Stimulated activated CD4-positive, alpha-beta T cell treated with anti-CD3 and anti-CD28 coated beads, TNF-alpha, amount 100 ng/mL, for 1 hour (primary cell): ENCODE measurements at places on chromosomes 1 and 21.

GRCh38 chr1:10287023-10287645, 76.8 kb downstream of the KIF1B start:
- no peak for DNase-seq

DNA sequence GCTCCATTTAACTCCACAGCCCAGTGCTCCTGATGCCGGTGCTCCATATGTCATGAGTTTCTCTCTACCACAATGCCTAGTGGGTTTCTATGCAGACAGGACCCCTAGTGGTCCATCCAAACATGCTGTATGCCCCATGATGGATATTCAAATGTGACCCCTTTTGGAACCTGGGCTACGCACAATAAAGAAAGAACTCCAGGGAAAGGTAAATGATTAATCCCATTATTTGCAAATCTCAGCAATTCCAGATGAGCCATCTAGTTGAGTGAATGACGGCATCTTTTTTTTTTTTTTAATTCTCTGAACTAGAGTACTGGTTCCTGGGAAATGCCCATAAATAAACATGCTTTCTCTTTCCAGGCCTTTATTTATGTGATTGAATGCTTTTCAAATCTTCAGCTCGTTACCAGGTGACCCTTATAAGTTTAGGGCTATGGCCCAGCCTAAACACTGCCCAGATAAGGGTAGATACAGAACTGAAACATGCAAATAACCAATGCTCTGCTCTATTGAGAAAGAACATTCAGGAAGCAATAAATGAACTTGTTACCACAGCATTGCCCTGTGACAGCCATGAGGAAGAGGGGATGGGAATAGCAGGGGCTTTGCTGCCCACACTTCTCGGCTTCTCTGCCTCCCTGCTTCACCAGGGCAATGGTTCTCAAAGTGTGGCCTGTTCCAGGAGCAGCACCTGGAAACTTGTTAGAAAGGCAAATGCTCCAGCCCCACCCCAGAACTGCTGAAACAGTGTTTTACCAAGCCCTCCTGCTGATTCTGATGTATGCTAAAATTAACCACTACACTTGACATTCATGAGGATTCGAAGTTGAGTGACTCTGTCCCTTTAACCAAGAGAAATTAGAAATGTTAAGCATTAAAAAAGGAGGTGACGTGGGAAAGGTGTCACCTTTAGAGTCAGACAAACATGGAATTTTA, 151.7 kb downstream of the SEC16B start:
- DNase-seq, result no peak

DNA sequence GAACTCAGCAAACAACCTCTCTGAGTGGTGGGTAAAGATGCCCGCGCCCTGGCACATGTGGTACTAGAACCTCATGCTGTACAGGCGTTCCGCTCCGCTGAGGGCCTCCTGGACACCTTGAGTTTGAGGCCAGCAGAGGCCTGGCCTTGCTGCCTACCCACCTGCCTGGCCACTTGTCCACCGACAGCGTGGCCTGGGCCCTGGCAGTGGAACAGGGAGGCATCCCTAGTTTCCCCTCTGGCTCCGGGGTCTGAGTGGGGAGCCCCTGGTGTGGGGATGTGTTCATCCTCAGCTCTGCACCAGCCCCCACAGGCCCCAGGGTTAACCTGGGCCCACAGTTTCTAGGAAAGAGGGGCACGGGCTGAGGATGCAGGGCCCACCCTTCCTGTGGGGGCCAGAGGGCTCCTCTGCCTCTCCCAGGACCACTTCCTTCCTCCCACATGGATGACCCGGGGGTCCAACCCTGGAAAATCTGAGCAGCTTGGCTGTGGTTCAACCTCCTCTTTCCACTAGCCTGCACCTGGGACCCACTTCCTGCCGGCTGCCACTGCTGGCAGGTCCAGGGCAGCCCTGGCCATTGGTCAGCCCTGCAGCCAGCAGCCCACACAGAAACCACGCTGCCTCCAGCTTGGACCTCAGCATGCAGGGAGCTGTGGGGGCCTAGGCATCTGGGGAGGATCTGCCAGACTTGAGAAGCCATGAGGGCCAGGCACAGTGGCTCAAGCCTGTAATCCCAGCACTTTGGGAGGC, 53.3 kb upstream of the COL18A1 start:
- no peak for DNase-seq

DNA sequence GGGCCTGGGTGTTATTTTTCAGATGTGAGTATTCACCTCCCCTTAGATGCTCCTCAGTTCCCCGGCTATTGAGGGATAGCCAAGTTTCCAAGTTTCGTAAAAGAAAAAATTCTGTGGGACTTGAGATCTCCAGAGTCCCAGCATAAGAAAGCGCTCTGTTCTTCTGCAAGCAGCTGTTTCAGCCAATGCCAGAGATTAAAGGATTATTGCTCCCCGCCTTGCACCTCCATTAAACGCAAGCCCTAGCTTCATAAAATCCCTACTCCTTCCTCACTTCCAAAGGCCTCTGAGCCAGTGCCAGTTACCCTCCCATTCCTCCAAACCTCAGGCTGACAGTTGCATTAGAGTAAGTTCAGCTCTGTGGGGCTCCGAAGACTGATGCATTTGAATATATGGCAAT, 56.4 kb downstream of the CHIA start:
- DNase-seq, result no peak

DNA sequence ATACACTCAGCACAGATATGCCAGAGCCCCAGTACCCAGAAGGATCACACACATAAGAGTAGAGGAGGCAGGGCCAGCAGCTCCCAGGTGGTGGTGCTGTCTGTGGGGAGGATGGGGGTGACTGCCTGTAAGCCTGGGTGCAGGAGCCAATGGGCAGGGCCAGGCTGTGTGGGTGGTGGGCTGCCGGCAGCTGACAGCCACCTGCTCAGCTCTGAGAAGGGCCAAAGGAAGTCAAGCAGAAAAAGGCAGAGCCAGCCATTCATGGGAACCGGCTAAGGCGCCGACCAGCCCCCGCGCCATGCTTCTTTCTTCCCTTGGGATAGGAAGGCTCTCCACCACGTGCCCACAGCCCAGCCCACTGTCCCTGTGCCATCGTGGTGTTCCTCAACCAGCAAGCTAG, 14.1 kb downstream of the PIK3C2B start:
- no peak for DNase-seq

DNA sequence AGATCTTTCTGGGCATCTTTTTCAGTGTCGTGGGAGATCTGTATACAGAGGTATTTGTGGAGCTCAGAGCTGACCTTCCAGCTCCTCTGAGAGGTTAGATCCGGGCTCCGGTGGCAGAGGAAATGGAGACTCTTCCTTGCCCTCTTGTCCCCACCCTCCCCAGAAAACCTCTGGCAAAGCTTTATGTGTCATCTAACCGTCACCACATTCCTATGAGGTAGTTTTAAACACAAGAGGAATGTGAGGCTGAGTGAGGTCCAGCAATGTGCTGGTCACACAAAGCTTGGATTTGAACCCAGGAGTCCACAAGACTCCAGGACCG, 1.2 kb downstream of the CD160 start:
- DNase-seq, result no peak

DNA sequence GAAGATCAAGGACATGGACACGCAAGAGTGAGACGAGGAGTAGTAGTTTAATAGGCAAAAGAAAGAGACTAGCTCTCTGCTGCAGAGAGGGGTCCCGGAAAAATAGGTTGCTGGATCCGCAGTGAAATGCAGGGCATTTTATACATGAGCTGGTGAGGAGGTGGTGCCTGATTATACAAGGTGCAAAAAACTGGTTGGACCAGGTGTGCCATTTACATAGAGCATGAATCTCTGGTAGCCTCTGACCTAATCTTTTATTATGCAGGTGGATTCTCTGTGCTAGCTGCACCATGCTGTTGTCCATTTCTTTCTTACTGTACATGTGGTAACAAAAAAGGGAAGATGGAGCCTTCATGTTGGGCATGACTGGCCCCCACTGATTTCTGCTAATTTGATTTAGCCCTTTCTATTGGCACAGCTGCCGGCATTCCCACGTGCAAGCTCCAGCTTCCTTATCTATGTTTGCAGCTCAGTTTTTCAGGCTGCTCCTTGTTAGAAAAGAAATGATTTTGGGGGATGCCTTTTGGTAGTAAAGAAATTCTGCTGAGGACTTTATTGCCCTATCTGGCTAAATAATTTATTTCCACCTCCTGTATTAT, 548.1 kb downstream of the BRINP3 start:
- DNase-seq, result no peak

- no peak for DNase-seq
These were observed 366.5 kb downstream of the SIPA1L2 start for GRCh38 chr1:232263452-232263851.

DNA sequence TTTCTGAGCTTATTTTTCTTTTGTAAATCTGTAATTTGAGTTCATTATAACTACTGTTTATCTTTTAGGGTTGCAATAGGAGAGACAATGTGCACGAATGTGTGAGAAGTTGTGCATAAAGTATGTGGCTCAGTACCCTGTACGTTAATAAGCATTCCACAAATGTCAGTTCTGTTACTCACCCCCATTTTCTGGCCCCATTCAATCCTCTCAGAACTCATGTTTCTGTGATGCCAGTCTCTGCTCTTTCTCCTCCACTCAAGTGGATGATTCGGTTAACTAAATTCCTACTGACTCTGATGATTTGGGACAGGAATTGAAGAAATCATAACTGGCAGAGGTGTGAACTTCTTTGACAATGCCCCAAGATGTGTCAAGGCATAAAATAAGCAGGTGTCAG, 10.2 kb upstream of the DMRTB1 start:
- no peak for DNase-seq

GRCh38 chr1:26145960-26146294, 13.0 kb upstream of the FAM110D start:
- DNase-seq, result no peak

DNA sequence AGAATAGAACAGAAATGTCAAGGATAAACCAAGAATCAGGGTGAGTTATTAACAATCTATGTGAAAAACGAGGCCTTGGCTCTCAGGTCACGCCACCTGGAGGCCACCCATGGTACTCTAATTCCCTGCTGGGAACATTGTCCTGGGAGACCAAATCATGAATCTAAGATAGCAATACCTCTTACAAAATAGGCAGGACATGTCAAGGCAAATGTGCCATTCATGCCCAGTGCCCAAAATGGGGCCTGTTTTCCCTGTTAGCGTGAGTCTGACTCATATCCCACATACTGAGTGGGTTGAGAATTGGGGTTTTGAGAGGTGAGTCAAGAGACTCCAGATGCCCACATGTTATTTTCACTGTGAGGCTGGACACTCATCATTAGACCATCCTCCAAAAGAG, 380.8 kb downstream of the HHIPL2 start:
- DNase-seq, result no peak

DNA sequence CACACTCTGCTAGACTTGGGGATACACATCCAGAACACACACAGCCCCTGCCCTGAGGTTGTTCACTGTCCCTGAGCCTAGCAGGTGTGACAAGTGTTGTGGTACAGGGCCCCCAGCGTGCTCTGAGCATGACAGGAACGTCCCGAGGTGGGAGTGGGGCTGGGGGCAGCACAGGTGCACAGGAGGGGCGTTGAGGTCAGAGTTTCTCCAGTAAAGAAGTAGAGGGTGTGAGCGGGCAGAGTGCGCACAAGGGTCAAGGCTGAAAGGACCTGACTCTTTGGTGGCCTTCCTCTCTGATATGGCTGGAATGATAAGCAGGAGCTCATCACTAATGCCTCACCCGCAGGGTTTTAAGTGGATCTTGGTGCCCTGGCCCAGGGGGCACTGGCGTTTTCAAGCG, 1.3 kb upstream of the FALEC start:
- DNase-seq, result no peak

DNA sequence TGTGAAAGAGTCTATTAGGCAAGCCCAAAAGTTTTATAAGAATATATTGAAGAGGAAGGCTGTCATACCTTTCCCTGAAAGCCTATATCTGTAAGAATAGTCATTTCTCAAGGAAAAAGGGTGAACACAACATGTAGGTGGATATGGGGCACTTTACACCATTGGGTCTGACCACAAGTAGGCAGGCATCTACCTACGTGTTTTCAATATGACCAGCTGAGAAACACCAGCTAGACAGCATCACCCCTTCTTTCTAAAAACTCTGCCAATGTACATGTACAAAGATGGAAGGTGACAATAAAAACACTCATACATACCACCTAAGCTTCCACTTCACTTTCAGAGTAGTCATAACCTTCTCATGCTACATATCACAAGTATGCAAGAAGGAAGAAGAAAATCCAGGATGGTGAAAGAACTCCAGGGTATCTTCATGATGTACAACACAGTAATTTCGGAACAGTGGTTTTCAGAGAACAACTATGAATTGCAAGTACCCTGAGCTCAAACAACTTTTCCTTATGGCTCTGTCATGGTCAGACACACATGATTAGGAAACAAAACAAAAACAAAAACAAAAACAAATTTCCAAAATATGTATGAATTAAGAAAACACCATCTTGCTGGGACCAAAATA, 98.5 kb upstream of the ADGRL2 start:
- DNase-seq, result no peak

DNA sequence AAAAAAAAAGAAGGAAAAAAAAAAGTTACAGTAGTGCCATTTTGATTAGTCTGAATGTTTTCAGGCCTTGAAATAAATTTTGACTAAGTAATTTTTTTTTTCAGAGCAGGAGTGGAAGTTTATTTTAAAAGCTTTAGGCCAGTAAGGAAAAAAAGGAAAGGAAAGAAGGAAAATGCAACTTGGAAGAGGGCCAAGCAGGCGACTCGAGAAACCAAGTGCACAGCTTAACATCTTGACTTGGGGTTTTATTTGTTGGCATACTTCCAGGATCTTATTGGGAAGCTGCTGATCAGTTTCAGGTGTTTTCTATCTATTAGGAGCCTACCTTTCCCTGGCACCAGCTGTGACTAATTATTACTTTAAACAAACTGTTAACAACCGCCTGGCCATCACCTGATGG, 41.7 kb downstream of the ATF3 start:
- no peak for DNase-seq

DNA sequence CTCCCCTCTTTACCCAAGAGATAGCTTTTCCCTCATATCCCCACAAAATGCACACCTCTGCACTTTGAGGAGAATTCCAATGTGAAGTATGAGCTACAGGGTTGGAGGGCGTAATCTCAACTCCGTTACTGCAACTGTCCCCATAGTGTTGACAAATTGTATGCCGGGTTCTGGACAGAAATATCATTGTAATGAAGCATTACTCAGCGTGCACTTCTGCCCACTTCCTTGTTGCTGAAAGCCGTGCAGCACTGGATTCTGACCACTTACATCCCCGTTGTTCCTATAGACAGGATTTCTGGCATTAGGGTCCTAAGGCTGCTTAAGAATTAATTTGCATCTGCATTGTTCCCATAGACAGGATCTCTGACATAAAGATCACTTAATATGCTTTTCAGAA, 205.6 kb downstream of the RHOU start:
- no peak for DNase-seq

DNA sequence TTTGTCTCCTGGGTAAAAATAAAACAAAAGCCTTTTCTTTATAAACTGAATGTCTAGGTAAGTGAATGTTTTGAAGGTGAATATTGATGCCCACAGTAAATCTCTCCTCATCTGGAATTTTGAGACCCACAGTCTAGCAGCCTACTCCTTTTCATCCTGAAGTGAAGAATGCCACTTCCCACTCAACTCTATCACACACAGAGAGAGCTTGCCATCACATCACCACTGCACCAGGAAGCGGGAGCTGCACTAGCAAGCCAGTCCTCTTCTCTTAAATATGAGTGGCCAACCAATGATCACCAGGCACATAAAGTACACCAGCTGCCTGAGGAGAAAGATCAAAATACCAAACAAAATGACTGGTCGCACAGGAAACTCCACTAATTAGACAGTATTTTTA, 140.8 kb downstream of the MRPL39 start:
- DNase-seq, result no peak

- no peak for DNase-seq
These were observed 32.4 kb downstream of the IER5 start for GRCh38 chr1:181120924-181121323.
